EH (cell line): ENCODE measurements at places on chromosomes 5 and 9.
A peak's percentile ranks its signal among the peaks of the same experiment; 100 is the strongest.

GRCh38 chr9:78905387-78905786, 608.5 kb downstream of the PSAT1 start:
- no peak for DNase-seq

DNA sequence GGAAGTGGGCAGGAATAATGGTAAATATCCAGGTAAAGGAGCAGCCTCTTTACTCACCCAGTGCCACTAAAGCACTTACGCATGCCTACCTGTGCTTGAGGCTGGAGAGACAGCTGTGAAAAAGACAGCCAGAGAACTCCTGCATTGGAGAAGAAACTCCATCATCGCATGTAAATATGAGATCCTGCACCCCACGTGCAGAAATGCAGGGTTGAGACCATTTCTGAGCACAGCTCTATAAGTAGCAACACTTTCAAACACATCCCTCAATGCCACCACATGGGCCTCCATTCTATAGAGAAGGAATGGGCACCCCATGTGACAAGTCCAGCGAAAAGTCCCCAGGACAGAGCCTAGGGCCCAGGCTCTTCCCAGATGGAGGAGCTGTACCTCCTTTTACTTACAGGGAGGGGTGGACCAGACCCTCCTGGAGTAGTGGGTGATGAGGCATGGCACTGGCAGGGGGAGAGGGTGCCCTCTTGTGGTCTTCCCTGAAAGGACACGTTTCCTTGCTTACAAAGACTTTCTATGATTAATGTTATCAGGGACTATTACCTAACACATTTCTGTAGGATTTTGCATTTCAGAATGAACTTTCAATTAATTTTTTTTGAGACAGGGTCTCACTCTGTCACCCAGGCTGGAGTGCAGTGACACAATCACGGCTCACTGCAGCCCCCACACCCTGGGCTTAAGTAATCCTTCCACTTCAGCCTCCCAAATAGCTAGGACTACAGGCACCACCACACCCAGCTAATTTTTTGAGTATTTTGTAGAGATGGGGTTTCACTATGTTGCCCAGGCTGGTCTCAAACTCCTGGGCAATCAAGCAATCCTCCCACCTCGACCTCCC, 55.3 kb upstream of the IL17B start:
- peak; percentile 93 for DNase-seq

DNA sequence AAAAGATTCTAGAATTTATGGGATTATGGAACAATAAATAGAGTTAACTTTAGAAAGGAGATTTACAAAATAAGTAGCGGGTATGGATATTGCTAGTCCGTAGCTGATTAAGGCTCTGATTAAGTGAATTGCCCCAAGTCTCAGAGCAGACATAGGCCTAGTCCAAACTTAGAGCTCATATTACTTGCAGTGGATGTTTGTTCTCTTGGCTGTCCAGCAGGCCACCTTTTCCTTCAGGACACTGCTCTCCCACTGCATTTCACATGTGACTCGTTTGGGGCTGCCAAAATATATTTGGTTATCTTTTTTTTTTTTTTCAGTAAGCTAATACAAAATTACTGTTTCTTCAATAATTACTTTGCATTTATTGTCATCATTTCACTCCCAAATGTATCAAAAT, 76.6 kb downstream of the ARRDC3 start:
- DNase-seq = no peak

DNA sequence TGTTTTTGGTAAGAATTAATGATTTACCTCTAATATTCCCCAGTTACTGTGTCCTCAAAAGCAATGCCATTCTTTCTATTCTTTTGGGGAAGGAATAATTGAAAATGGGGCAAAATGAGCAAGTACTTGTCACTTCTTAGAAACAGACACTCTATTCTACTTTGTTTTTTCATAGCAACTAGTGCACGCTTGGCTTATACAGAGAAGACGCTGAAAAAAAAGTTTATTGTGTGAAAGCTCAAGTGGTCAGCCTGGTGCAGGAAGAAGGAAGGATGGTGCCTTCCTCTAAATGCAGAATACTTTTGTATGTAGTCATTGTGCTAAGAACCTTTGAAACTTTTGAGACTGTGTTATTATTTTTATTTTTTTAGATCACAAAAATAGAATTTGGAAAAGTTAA, 29.6 kb downstream of the ANKDD1B start:
- DNase-seq = peak; percentile 45

- peak; percentile 65 for DNase-seq
Measured at GRCh38 chr5:103475629-103476240, 86.9 kb downstream of the NUDT12 start.

DNA sequence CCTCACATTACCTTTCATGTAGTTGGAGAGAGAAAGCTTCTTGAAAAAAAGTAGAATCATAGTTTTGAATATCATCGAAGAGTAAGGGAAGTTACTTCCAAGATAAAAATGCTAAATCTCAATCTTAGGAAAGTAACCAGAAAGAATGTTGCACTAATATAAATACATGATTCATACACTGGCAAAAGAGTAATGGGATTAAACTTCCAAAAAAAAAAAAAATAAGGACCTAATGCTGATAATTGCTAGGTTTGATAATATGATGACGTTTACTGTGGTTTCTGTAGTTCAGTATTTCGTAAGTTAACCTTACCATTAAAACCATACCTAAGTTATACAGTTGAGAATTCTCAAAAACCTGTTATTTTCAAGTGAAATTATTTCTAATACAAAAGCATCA, 573.8 kb upstream of the CDH9 start:
- no peak for DNase-seq

GRCh38 chr5:139458580-139459407, 3.7 kb downstream of the ECSCR start:
- DNase-seq = peak; percentile 88

DNA sequence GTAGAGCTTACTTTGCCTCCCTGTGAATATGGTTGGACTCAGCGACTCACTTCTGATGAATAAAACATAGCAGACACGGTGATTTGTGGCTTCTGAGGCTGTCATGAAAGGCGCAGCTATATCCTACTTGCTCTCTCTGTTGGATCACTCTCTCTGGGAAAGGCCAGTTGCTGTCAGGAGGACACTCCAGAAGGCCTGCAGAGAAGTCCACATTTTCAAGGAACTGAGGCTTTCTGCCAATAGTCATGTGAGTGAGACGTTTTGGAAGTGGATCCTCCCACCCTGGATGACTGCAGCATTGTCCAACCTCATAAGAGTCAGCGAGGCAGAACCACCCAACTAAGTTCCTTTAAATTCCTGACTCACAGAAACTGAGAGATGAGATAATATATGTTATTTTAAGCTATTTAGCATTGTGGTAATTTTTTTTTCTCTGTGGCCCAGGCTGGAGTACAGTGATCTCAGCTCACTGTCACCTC, 156.0 kb upstream of the MAST4 start:
- peak; percentile 47 for DNase-seq

DNA sequence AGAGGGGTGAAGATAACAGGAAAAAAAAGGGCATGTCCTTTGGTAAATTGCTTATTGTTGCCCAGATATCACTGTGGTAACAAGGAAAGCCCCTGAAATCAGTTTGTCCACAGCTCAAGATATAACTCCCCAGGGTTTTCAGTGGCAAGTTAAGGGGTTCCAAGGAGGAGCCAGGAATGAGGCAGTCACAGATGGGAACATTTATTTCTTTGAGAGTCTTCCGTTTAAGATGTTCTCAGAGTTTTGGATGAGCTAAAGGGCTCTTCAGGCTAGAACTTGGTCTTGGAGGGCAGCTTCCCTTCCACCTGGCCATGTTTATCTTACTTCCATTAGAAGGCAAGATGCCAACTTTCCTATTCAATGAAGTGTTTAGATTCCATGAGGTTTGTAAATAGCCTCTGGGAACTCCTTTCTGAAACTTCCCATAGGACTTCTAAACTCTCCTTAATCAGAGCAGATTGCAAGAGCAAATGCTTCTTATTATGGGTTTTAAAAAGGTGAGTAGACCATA, 277.6 kb upstream of the TNC start:
- DNase-seq = no peak

GRCh38 chr5:40503439-40503838, 176.3 kb upstream of the PTGER4 start:
- peak; percentile 33 for DNase-seq

GRCh38 chr5:119079318-119079921, 8.5 kb downstream of the DMXL1 start:
- DNase-seq = peak; percentile 3

DNA sequence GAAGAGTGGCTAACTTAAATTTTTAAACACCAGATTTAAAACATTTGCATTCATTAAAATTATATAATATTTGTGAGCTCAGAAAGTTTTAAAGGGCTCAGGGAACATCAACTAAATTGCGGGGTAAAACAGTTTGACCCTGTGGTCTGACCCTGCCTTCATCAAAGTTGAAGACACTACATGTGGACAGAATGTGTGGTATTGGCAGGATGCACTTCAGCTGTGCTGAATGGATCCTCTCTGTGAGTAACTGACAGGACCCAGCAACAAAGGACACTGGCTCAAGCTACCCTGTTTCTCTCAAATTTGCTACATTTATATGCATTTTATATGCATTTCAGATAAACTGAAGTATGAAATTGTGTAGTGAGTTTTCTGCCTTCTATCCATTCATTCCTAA, 288.5 kb downstream of the ZNF608 start:
- DNase-seq = no peak

DNA sequence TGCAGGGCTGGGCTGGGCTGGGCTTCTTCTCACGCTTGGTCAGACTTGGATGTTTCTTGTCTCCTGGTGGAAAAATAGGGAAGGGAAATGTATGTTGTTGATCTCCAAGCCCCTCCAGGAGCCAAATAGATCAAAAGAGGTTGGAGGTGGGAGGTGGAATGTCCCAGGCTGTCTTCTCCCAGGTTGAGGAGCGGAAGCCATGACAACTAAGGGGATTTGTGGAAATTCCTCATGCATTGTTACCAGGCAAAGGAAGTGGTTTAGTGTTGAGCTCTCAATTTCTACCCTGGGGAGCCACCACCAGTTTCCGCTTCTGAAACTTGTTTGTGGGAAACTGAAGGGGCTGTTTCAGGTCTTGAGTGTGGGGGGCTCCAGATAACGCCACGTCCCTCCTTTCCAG, 79.0 kb downstream of the SPRY4 start:
- DNase-seq = no peak

DNA sequence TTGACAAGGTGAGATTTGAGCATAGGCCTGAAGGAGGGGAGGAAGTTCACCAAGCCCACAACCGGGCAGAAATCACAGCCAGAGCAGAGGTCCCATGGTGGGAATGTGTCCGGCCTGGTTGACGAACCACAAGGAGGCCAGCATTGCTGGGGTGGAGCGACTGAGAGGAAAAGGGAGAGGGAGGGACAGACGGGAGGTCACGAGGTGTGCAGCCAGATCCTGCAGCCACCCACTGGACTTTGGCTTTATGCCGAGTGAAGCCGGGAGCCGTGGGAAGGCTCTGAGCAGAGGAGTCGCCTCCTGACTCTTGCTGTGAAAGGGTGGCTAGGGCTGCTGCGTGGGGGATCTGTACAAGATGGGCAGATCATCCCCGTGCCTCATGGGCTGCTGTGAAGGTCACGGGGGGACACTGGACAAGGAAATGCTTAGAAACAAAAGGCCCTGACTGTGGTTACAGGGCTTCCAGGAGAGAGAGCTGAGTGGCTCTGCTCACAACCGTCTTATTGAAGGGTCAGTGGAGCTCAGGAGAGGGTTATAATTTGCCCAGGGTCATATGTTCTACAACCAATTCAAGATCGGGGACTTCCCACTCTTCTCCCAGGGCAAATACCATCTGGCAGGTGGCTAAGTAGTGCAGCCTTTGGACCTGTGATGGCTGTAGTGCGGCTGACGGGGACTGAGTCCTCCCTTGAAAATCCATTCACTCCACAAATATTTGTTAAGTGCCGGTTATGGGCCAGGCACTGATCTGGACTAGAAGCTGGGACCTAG, 15.6 kb upstream of the CD74 start:
- DNase-seq = peak; percentile 46

- DNase-seq = peak; percentile 60
Measured at GRCh38 chr9:38641985-38642864, 21.8 kb upstream of the ANKRD18A start.

- no peak for DNase-seq
Measured at GRCh38 chr5:41093803-41094202, 22.7 kb upstream of the MROH2B start.

DNA sequence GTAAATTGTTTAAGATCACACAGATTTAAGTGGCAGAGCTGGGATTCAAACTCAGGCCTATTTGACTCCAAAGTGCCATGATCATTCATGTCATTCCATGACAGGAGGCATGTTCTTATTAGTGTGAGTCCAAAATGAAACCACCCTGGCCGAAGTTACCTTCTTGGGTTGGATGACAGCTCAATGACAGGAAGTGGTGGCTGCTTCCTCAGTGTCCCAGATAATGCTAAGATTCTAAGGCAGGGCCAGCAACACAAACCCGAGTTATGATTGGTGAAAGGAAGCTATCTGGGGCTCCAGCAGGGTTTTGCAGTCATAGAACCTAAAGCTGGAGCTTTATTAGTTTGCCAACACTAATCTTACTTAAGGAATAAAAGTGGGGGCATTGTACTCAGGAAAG, 340.4 kb downstream of the SLIT3 start:
- DNase-seq = no peak

DNA sequence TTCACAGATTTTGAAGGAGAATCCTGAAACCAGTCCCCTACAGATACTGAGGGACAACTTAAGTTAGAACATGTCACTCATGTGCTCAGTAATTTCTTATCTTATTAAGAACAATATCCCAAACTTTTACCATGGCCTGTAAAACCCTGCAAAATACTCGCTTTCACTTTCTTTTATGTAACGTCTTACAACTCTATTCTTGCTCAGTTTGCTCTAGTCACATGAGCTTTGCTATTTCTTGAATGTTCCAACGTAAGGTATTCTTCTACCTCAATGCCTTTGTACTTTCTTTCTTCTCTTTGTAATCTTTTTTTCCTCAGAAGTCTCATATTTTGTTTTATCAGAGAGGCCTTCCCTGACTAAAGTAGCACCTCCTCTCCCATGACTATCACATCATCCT, 14.1 kb downstream of the TMEM38B start:
- no peak for DNase-seq

DNA sequence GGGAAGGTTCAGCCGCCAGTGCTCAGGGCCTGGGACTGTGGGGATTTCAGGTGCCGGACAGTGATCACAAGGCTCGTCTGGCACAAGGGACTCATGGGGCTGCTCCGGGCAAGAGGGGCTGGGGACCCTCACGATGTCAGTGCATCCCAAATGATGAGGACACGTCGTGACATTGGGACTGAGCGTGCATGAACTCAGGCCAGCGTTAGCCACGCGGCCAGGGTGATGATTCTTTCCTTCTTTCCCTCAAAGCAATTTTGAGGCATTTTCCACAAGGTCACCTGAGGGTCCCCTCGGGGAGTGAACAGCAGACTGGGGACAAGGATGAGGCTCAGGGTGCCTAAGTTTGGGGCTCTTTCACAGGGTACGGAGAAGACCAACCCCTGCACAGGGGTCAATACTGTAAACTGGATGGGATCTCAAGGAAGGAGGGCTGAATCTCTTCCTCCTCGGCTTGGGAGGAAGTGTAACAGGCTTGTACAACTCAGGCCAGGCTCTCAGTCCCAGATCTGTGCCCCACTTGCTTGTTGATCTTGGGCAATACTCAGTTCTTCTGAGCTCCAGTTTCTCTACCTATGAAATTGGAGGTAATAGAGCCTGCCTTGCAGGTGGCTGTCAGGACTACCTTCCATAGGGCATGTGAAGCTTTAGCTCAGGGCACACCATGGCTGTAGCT, 78.5 kb downstream of the PRRT1B start:
- DNase-seq = no peak

- no peak for DNase-seq
Measured at GRCh38 chr5:112316731-112317130, 102.3 kb downstream of the EPB41L4A start.

GRCh38 chr5:141558150-141558549, 60.6 kb downstream of the DIAPH1 start:
- DNase-seq = peak; percentile 8
